ENCODE measurements at places on chromosomes 16 and 17.

- no peak for DNase-seq
Measured at GRCh38 chr17:1074886-1075605, 78.1 kb downstream of the TIMM22 start.

- DNase-seq = peak; percentile 53
Measured at GRCh38 chr16:70767377-70768202, 33.4 kb downstream of the VAC14 start.

DNA sequence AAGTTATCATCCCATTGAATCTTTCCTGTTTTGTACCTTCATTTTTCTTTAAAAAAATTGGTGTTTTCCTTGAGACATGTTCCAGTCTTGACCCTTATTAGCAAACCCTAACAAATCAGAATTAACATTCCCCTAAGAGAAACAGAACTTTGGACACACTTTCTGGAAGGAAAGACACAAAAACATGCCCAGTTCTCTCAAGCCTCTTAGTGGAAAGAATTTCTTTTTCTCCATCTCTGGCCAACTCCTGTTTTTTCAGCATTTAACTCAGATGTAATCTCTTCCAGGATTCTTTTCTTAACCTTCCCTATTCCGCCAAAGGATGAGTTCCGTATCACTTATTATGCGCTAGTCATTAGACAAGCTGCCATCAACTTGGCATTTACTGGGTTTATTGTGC lies 23.9 kb upstream of the CDH8 start:
- DNase-seq = no peak

DNA sequence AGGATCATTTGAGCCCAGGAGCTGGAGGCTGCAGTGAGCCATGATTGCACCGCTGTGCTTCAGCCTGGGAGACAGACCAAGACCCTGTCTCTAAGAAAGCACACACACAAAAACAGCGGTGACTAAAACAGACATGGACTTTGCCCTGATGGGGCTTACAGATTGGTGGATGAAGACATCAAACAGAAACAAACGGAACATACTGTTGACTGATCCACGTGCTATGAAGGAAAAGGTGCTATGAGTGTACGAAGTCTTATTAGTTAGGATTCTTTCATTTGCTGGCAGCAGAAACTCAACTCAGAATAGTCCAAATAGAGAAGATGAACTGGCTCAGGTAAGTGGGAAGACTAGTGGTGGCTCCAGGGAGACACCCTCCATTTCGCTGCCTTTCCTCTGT lies 309.8 kb upstream of the N4BP1 start:
- DNase-seq = no peak

DNA sequence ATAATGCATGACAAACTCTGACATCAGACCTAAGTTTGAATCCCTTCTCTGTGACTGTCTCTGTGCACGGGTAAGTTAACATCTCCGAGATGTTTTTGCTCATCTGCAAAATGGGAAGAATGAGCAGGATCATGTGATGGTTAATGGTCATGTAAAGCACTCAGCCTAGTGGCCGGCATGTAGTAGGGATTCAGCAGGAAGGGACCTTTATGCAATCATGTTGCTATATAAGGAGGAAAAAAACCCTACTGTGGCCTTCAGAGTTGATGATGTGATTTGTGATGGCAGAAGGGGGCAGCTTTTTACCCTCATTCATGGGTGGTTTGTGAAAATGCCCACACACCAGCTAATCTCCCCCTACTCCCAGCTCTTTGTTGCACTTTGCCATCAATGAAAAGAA lies 24.1 kb downstream of the CLEC16A start:
- no peak for DNase-seq

GRCh38 chr17:79803421-79803996 lies 6.6 kb upstream of the CBX8 start:
- DNase-seq = no peak

DNA sequence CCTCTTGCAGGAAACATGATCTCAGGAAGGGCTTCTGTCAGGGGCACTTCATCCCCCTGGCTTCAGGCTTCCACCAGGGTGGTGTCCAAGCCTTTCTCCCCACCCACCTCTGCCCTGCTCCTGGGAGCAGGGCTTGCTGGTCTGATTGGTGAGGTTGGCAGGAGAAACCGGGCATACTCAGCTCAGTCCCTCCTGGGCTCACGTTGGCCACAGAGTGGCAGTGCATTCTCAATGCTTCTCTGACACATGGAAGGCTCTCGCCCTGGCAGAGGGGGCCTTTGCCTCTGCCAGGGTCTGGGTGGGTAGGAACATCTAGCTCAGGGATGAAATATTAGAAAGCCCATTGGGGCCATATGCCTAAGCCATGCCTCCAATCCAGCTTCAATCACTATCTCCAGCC lies 142.8 kb downstream of the AXIN2 start:
- no peak for DNase-seq

DNA sequence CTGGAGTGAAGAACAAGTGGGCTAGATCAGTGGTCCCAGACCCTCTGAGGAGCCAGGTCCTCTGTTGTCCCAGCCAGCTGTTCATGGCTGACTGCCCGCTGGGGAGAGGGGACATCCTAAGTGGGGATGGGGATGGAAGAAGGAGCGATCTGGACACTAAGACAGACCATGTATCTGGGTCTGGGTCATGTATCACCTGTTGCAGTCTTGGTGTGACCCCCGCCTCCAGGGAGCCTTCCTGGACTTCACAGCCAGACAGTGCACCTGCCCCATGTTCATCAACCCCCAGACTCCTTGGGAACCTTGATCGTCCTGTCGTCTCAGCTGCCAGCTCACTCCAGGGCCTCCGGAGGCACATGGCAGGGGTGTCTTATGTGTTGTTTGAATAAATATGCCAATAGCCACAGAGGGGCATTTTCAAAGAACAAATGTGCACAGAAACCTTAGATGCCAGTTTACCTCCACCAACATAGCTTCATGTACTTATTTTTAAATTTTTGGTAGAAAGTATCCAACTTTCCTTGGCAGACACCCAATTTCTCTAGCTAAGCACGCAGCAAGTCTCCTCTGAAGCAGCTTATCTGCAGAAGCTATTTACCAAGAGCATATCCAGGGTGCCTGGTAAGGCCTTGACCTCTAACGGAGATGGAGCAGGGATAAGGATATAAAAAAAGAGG lies 43.2 kb downstream of the CRISPLD2 start:
- no peak for DNase-seq

GRCh38 chr16:64364894-64365293 lies 757.0 kb downstream of the CDH11 start:
- no peak for DNase-seq

GRCh38 chr17:47605011-47605410 lies 44.7 kb upstream of the KPNB1 start:
- peak; percentile 31 for DNase-seq

DNA sequence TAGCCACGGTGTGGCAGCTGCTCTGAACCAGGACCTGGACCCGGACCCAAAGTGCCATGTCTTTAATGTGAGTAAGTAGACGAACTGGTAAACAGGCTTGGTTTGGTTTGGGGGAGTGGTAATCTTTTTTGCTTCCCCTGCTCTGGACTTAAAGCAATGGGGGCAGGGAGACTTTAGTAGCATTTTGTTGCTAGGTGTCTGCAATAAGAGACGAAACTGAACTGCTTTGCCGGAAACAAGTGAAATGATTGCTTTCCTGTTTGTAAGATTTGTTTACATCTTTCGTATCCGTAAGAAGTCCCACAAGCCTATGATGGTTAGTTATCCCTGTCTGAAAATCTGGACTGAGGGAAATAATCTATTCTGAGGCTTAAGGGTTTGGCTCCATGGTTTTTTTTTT lies 21.5 kb downstream of the PRCD start:
- peak; percentile 76 for DNase-seq

DNA sequence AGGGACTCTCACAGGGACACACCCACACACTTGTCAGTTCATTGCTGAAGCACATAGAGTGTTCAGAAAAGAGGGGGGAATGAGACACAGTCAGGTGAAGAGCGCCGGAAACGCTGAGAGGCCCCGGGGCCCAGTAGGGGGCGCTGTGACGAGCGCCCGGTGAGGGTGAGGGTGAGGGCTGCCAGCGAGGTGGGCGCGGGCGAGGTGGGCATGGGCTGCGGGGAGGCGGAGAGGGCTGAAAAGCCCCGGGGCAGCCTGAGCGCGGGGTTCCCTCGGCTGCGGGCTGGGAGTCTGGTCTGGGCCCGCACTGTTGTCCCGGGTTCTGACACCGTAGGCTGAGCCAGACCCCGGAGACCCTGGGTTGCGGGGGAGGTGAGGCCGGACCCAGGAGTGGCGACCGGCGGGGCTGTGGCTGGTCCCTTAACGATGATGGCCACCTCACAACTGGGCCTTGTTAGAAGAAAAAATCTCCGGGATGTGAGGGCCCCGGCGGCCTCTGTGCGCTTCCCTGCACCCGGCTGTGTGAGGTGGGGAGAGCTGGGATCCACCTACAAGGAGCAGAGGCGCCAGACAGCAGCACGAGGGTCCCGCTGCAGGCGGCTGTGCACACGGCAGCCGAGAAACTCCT lies 91.4 kb downstream of the C16orf78 start:
- no peak for DNase-seq

DNA sequence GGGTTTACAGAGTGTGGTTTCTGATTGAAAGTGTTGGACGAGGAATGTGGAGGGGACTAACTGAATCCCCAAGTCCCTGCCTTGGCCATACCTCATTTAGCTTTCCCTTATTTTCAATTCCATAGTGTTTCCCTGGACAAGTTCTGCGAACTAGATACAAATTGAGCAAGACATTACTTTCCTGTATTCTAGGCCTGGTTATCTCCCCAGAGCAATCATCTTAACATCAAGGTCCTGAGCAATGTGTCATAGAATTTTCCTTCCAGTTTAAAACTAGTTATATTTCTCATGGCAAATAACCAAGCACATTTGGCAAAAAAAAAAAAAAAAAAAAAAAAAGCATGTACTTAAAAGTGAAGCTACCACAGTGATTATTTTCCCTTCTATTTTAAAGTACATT lies 330.1 kb downstream of the CDH11 start:
- peak; percentile 27 for DNase-seq

DNA sequence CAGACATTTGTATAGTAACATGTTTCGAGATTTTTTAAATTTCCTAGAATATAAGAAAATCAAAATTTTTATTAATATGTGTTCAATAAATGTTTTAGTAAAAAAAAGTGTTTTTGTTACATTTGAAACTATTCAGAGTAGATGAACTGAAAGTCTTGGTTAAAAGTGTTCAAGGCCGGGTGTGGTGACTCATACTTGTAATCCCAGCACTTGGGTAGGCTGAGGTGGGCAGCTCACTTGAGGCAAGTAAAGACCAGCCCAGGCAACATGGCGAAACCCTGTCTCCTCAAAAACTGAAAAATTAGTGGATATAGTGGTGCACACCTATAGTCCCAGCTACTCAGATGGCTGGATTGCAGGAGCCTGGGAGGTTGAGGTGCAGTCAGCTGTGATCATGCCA lies 16.8 kb upstream of the PHKG2 start:
- DNase-seq = peak; percentile 79

DNA sequence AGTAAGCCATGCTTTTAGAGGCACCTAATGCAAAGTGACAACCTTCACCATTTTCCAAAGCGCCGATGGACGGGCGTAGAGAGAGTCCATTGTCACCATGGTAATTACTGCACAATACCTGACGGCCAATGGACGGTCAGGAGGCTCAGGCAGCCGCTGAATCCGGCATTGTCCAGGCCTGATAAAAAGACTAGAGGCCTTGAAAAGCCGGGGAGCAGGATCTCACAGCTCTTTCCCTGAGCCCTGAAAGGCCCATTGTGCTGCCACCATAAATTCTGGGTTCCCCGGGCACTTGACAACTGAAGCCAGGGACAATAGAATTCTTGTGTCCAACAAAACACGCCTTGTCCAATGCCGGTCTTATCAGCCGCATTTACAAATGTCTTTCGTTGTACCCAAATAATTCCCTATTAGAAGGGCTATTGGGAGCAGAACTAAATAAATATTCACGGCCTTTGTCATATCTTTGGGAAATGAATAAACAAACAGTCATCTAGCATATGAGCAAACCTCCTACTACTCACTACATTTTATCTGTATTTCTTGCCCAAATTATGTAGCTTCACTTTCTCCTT lies 62.4 kb downstream of the CDH11 start:
- DNase-seq = peak; percentile 18

- DNase-seq = no peak
Measured at GRCh38 chr16:29158785-29159184, 173.9 kb downstream of the LAT start.

GRCh38 chr17:246851-247421 lies 65.5 kb upstream of the DOC2B start:
- DNase-seq = no peak

GRCh38 chr17:28547623-28548416 lies 4.6 kb downstream of the UNC119 start:
- peak; percentile 54 for DNase-seq

DNA sequence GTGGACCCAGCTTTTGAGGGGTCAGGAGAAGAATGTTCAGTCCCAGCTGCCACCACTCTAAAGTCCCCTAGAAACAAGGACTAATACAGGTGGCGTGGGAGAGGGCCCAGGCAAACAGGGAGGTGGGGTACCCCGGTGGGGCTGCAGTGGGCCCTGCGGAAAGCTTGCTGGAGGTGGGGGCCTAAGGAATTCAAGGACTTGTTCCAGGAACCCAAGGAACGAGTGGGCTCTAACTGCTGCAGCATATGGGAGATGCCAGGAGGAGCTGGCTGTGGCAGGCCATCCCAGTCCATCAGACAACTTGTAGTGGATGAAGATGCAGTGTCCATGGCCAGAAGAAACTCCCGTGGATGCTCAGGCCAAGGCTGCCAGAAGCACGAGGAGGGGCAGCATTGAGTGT lies 10.6 kb downstream of the SNX20 start:
- DNase-seq = no peak

DNA sequence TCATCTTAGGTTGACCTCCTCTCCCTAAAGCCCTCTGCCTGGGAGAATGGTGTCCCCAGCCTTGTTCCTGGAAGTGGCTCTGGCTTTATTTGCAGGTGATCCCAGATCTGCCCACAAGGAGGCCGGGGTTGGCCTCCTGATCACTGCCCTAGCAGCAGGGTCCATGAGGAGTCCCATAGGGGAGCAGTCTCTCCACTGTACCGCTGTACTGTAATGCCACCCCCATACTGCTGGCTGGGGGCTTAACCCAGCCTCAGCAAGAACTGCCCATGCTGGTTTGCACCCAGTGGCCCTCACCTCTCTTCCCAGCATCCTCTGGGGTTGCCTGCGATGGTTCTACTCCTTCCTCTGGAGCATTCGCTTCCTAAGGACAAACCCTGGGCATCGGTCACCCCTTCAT lies 39.1 kb downstream of the PSME3IP1 start:
- DNase-seq = no peak

DNA sequence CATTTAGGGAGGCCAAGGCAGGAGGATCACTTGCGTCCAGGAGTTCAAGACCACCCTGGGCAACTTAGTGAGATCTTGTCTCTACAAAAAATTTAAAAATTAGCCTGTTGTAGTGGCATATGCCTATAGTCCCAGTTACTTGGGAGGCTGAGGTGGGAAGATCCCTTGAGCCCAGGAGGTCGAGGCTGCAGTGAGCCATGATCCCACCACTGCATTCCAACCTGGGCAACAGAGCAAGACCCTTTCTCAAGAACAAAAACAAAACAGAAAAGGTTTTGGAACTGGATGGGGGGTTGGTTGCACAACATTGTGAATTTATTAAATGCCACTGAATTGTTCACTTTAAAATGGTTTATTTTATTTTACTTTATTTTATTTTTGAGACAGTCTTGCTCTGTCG lies 21.2 kb downstream of the PLXDC1 start:
- DNase-seq = no peak

- DNase-seq = no peak
Measured at GRCh38 chr16:49701065-49701685, 154.7 kb downstream of the ZNF423 start.
